ENCODE measurements at places on chromosomes 2 and 18.

DNA sequence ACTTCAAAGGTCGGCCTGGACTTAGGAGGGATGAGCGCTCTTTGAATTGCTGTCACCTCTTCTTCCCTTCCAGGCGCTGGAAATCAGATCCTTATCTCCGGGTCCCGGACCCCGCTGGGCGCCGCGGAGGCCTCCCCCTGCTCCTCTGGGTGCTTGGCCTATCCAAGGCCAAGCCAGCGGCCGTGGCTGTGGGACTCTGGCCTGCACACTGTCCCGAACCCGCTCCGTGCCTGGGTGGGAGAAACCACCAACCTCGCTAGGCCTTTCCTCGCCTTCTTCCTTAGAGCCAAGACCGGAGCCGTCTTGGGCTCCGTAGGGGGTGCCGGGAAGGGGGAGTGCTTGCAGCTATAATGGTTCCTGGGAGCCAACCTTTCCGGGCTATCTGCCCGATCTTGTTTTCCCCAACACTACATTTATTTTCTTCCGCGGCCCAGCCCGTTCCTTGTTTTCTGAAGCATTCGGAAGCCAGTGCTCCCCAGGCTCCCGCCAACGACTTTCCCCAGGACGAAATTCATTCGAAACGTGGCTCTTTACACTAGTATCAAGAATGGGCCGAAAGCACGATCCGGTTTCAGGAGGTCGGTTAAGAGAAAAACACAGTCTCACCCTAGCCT is 2.4 kb downstream of the OSR1 start:
- no peak for DNase-seq

DNA sequence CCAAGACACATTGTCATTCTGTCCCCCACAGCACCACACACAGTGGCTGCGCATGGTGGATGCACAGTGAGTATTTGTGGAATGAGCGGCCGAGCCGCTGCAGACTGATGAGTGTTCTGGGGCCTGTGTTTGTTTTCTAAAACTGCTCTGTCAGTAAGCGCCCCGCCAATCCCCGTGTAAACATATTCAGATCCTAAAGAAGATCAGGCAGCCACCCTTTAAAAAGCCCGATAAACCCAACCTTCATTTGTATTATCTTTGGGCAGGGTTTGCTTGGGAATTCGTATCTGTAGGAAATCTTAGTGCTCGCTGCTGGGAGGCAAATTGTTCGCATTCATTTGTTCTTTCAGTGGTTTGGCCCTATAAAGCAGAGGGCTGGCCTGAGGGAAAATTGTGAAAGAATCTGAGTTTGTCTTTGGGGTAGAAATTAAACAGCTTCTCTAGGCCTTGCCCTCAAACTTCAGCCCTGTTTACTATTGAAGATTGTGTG is 68.6 kb downstream of the TGOLN2 start:
- DNase-seq: no peak

DNA sequence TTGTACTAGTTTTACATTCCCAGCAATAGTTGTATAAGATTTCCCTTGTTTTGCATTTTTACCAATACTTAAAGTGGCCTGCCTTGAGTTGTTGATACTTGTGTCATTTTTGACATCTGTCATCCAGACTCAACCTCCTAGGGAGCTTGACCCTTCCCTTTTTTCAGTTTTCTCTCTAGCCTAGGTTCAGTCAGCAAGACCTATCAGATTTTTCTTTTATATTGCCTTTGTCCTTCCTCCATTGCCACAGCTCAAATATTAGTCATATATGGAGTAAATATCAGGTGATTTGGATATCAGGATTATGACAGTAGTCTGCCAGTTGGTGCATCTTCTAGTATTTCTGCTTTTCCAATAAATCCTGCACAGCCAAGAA is 13.4 kb downstream of the CENPO start:
- DNase-seq: no peak

GRCh38 chr2:137302957-137303356 is 537.6 kb downstream of the THSD7B start:
- DNase-seq: no peak

- DNase-seq: no peak
Observed at GRCh38 chr2:3195641-3196476, 181.8 kb downstream of the EIPR1 start.

GRCh38 chr2:201915446-201915845 is 109.1 kb downstream of the CDK15 start:
- DNase-seq: no peak

GRCh38 chr2:71460595-71461303 is 7.4 kb downstream of the DYSF start:
- DNase-seq: no peak

GRCh38 chr2:77796397-77796796 is 274.2 kb upstream of the LRRTM4 start:
- DNase-seq: no peak

GRCh38 chr2:63003351-63003750 is 47.3 kb upstream of the OTX1 start:
- DNase-seq: no peak

DNA sequence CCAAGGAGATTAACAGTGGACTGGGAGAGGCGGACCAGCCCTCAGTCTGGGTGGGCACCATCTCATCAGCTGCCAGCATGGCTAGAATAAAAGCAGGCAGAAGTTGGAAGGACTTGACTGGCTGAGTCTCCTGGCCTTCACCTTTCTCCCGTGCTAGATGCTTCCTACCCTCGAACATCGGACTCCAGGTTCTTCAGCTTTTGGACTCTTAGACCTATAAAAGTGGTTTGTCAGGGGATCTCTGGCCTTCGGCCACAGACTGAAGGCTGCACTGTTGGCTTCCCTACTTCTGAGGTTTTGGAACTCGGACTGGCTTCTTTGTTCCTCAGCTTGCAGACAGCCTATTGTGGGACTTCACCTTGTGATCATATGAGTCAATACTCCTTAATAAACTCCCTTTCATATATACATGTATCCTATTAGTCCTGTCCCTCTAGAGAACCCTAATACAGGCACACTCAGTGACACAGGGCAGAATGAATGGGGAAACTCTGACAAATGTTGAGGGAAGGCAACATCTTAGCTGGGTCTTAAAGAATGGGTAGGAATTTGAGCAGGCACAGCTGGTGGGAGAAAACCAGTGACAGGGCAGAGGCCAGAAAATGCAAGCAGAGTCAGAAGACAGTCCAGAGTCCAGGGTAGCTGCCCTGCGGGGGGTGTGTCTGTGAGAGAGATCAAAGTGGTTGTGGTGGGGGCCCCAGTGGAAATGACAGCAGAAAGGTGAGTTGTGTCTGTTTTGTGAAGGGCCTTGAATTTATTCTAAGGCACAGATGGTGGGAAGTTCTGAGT is 108.1 kb upstream of the CD302 start:
- no peak for DNase-seq

DNA sequence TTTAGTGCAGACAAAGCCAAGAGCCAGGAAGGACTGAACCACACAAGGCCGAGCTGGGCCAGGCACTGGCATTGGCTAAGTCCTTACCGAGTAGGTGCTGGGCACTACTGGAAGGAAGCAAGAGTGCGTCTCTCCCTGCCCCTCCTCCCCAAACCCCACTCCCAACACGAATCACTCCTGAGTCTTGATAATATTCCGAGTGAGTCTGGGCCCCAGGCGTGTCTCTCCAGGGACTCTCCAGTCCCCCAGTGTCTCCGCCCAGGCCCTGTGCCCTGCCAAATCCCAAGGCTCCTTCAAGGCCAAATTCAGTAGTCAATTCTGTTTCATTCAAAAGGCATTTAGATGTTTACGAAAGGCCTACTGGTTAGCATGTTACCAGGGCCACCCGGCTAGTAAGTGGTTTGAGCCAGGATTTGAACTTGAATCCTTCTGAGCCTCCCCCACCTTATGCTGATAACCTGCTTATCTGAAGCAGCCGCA is 82.8 kb downstream of the GLI2 start:
- no peak for DNase-seq

DNA sequence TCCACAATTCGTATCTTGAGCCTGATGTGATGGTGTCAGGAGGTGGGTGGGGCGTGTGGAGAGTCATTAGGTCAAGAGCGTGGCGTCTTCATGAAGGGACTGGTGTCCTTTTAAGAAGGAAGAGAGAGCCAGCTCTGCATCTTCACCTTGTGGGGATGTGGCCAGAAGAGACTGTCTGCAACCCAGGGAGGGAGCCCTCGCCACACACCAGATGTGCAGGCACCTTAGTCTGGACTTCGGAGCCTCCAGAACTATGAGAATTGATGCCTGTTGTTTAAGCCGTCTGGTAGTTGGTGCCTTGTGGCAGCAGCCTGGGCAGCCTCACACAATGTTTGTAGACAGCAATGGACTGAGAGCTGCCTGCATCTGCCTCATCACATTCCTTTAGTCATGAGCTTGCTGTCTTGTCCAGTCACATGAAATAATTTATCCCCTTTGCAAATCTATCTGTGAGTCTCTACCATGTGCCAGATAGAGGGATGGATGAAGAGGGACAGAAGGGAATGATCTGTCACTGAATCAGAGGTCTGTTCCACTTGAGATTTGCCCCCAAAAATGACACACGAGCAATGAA is 61.0 kb downstream of the MYT1L start:
- DNase-seq: no peak

GRCh38 chr2:216590780-216591179 is 42.4 kb upstream of the IGFBP2 start:
- DNase-seq: no peak

GRCh38 chr2:25514043-25514637 is 159.2 kb downstream of the DTNB start:
- no peak for DNase-seq

- no peak for DNase-seq
Observed at GRCh38 chr2:69260666-69261065, 126.4 kb downstream of the GFPT1 start.

- DNase-seq: no peak
Observed at GRCh38 chr18:49613641-49614151, 51.8 kb downstream of the LIPG start.

DNA sequence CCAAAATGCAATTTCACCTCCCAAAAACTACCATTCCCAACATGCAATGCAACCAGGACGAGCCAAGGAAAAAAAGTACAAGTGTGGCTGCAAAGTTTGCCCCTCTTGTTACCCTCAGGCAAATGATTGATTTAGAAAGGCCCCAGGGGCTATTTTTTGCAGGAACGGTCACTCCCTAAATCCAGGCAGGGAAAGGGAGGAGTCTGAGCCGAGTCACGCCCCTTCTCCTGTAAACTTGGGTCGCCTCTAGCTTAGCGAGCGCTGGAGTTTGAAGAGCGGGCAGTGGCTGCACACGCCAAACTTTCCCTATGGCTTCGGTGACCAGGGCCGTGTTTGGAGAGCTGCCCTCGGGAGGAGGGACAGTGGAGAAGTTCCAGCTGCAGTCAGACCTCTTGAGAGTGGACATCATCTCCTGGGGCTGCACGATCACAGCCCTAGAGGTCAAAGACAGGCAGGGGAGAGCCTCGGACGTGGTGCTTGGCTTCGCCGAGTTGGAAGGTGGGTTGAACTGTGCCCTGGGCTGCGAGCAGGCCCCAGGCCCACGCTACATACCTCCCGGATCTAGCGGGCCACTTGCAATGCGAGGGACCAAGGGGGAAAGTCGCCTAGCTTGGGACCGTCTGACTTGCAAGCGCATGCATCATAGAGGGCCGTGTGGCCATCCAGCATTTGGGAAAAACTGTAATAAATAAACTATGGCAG is at the start of gene GALM:
TSS of gene GALM (plus strand) at position 261 of the 702 bp plus-strand sequence. CDS start at position 309, 48 bp downstream.
- DNase-seq: no peak

DNA sequence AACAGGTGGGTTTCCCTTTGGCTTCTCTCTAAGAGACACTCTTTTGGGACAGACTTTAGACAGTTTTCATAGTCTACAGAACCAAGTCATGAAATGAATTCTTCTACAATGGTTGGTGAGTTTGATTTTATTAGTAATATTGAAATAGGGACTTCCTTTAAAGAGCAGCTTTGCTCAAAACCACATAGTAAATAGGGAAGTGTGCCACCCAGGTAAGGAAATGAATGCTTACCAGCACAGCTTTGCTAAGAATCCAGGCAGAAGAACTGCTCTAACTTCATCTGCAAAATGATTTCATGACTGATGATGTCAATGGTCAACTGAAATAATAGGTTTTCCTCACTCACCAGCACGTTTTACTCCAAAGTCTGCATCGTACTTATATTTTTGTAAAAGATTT is 89.2 kb downstream of the NYAP2 start:
- no peak for DNase-seq

DNA sequence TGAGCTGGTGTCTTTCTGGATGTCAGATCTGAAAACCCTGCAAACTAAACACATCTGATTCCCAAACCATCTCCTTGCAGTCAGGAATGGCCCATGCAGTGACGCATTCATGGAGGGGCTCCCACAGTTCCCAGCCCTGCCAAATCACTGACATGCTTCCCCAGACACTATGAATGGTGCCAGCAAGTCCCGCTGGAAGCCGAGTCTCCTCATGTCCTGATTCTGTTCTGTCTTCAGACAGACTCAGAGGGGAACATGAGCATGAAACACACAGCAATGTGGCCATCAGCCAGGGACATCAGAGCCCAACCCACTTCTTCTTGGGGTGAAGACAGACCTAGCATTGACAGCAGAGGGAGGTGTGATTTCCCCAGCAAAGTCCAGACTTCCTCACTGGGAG is 83.7 kb downstream of the TTC32 start:
- DNase-seq: peak; percentile 32

GRCh38 chr18:13485182-13485581 is 241.2 kb downstream of the FAM210A start:
- no peak for DNase-seq

- DNase-seq: no peak
Observed at GRCh38 chr2:41719756-41720155, 328.1 kb upstream of the PKDCC start.

- no peak for DNase-seq
Observed at GRCh38 chr2:13003500-13003899, 286.8 kb downstream of the TRIB2 start.

DNA sequence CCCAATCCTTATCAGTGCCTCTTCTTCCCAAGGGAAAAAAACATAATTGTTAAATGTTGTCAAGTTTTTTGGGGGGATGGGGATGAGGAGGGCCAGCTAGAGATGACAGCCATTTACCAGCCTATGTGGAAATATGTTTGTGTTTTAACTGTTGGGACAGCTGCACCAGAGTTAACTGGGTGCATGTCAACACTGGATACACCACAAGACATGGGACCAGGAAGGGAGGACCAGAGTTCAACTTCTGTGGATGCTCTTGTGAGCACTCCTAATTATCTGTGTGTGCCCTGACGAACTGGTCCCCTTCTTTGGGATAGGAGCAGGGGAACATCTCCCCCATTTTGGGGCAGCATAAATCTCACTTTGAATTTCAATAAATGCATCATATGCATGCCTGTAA is 66.1 kb upstream of the FZD5 start:
- DNase-seq: no peak

- DNase-seq: no peak
Observed at GRCh38 chr2:74037379-74037860, 52.7 kb downstream of the TET3 start.

DNA sequence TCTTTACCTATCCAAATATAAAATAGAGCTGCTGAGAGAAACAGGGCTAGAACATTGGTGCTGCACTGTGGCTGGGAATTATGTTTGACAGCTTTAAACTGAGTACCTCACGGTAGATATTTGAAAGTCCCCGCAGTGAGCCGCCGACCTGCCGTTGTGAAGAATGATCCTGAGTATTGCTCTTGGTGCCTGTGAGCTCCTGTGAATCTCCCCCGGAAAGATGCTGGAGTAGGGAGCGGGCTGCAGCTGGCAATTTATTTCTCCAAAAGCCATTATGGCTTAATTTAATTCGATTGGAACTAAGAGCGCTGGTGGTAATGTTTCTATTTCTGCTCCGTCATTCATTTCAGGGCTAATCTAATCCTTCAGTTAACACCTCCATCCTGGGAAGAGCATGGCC is 129.4 kb upstream of the TPO start:
- no peak for DNase-seq

GRCh38 chr2:200993097-200993496 is 29.6 kb upstream of the ORC2 start:
- DNase-seq: no peak
